ENCODE measurements at places on chromosomes 13 and 19. TPM values are rescaled to one million over a fixed set of nuclear protein-coding genes. Genes with fewer than 3 reads are reported as not detected.

GRCh38 chr13:73131247-73131646, 72.4 kb downstream of the KLF5 start:
- DNase-seq, result no peak
- no peaks in the 10 kb centered on the region for H3K27me3 ChIP-seq
- H3K27ac ChIP-seq, result no peak overlapping the region
- H3K4me1 ChIP-seq, result no peaks in the 10 kb centered on the region

- no peaks in the 10 kb centered on the region for H3K36me3 ChIP-seq
- H3K27me3 ChIP-seq, result no peaks in the 10 kb centered on the region
- no peak overlapping the region for H3K4me3 ChIP-seq
- H3K4me1 ChIP-seq, result no peaks in the 10 kb centered on the region
- DNase-seq, result no peak
- no peak overlapping the region for H3K27ac ChIP-seq
These were observed 728.4 kb downstream of the SLITRK1 start for GRCh38 chr13:83153848-83154247.

PCDH20 gene
- not detected for total RNA-seq

GRCh38 chr19:10555610-10555973, 10.2 kb downstream of the KRI1 start:
- no peak overlapping the region for H3K4me3 ChIP-seq
- peaks cover 56% of the 10 kb centered on the region for H3K4me1 ChIP-seq
- no peak for DNase-seq
- no peak overlapping the region for H3K27ac ChIP-seq
- H3K27me3 ChIP-seq, result no peaks in the 10 kb centered on the region

PRODH2 gene
- total RNA-seq, result not detected

ADGRE3 gene
- total RNA-seq, result not detected

DNA sequence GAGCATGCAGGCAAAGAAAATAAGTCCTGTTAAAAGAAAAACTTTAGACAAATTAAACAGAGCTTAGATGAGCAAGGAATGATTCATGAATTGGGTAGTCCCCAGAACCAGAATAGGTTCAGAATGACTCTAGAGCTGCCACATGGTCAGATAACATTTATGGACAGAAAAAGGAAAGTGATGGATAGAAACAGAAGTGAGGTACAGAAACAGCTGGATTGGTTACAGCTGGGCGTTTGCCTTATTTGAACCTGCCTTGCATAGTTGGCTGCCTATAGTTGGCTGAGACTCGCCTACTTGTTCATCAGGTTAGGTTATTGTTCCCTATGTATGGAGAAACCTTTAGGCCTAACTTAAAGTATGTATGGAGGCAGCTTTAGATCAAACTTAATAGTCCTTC, 35.4 kb downstream of the WDFY2 start:
- H3K27ac ChIP-seq, result no peak overlapping the region
- H3K4me3 ChIP-seq, result no peak overlapping the region
- H3K4me1 ChIP-seq, result peaks cover 11% of the 10 kb centered on the region
- H3K36me3 ChIP-seq, result no peaks in the 10 kb centered on the region

GRCh38 chr19:14511229-14511593, 7.0 kb downstream of the DNAJB1 start:
- no peak overlapping the region for H3K4me3 ChIP-seq
- H3K27me3 ChIP-seq, result no peaks in the 10 kb centered on the region
- H3K27ac ChIP-seq, result no peak overlapping the region
- peaks cover 24% of the 10 kb centered on the region for H3K36me3 ChIP-seq
- H3K4me1 ChIP-seq, result peaks cover 61% of the 10 kb centered on the region
- DNase-seq, result no peak

SCN1B gene
- 1.9 TPM for total RNA-seq

GRCh38 chr19:32914879-32915660, 45.5 kb upstream of the SLC7A9 start:
- H3K27ac ChIP-seq, result no peak overlapping the region
- no peak for DNase-seq
- no peaks in the 10 kb centered on the region for H3K36me3 ChIP-seq

DNA sequence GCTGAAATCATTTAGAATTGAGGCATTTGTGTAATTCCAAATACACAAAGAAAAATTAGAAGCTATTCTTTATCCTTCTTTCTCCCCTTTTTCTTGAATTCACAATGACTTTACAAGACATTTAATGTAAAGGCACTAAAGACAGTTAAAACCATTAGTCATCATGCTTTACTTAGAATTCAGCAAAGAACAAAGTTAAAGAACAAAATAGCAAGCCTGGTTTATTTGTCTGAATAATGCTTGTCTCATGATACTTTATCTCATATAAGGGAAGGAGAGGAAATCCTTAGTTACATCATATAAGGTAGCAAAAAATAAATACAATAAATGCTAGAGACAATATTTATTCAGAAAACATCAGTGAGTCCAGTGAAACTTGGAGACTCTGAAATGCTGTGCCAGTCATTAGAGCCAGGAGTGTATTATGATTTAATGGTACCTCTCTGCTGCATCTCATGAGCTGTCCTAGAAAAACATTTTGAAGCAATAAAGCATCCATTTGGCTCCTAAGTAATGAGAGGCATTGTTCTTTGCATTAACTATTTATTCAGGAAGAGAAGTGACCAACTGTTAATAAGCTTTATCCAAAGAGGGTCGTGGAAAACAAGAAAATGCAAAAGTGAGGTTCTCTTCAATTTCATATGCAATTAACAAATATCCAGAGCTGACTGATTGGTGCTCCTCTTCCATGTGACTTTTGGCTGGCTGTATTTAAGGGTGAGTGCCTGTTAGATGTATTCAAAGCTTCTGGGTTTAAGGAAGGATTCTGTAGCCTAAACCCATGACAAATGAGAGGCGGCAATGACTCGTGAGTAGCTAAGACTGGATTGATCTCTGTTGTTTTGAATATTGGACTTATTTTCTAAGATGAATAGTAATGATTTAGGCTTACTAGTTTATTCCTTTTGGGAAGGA, 105.0 kb downstream of the DGKH start:
- H3K27ac ChIP-seq, result no peak overlapping the region
- no peak overlapping the region for H3K4me3 ChIP-seq
- no peak for DNase-seq

DNA sequence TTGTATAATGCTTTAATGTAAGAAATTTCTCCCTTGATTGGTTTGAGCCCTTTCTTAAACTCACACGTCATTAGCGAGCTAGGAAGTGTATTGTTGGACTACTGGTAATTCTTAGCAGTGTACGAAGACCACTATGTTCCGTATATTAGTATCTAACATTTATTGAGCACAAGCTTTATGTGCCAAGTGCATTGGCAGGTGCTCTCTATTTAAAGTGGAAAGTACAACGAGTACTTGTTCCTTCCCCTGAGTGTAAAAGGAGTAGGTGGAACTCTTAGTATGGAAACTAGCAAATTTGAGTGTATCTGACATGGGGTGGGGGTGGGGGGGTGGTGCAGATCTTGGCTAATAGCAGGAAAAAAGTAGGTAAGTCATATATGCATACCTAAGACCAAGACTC, 594.7 kb downstream of the FGF9 start:
- H3K4me3 ChIP-seq, result no peak overlapping the region
- no peak for DNase-seq
- no peak overlapping the region for H3K27ac ChIP-seq
- no peaks in the 10 kb centered on the region for H3K27me3 ChIP-seq

Measured in CD8-positive, alpha-beta memory T cell (primary cell).